Activated CD4-positive, alpha-beta memory T cell treated with anti-CD3 and anti-CD28 coated beads for 36 hours (primary cell): ENCODE measurements at places on chromosomes 12 and 14. TPM values are rescaled to one million over a fixed set of nuclear protein-coding genes. Genes with fewer than 3 reads are reported as not detected.
A peak's percentile ranks its signal among the peaks of the same experiment; 100 is the strongest.

- no peaks in the 10 kb centered on the region for H3K36me3 ChIP-seq
- H3K4me3 ChIP-seq: no peak overlapping the region
- H3K27ac ChIP-seq: no peak overlapping the region
These were observed 233.4 kb downstream of the TMEM132D start for GRCh38 chr12:129670256-129670920.

DNA sequence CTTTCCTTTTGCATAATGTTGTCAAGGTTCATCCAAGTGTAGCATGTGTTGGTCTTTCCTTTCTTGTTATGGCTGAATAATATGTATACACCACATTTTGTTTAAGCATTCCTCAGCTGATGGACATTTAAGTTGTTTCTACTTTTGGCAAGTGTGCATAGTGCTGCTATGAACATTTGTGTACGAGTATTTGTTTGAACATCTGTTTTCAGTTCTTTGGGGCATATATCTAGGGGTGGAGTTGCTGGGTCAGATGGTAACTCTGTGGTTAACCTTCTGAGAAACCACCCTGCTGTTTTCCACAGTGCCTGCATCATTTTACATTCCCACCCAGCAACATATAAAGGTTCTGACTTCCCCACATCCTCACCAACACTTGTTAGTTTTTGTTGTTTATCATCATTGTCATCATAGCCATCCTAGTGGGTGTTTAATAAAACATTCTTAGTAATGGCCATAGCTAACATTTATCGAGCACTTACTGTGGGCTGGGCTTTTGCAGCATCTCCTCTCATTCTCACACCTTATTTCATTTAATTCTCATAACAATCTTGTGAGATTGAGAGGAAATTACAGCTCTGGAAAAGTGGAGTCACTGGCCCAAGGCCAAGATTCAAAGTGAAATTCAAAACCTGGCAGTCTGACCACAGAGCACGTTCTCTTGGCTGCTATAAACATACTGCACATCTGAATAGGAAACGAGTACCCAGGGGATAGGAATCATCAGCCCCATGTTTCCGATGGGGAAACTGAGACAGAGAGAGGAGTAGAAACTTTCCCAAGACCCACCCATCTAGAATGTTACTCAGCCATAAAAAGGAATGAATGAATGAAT is 193.6 kb downstream of the KSR2 start:
- H3K27ac ChIP-seq: no peak overlapping the region
- DNase-seq: peak; percentile 10
- H3K27me3 ChIP-seq: no peaks in the 10 kb centered on the region
- H3K4me3 ChIP-seq: no peak overlapping the region
- no peaks in the 10 kb centered on the region for H3K36me3 ChIP-seq
- H3K4me1 ChIP-seq: no peaks in the 10 kb centered on the region

Gene CD163L1
- not detected for total RNA-seq

DNA sequence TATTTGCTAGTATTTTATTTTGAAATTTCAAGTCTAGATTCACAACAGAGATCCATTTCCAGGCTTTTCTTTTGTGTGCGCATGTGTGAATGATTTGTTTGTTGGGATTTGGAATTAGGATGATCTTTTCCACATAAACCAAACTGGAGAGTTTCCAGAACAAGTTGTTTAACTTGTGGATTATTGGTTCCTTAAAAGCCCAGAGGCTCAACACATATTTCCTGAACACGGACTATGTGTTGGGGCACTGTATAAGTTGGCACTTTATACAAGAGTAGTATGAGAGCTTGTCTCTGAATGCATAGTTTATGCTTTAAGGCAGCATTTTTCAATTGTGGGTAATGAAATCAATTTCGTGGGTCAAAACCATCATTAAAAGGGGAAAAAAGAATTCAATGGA is 67.3 kb upstream of the FUT8 start:
- peaks cover 2% of the 10 kb centered on the region for H3K4me1 ChIP-seq
- DNase-seq: no peak
- H3K27me3 ChIP-seq: no peaks in the 10 kb centered on the region
- H3K4me3 ChIP-seq: no peak overlapping the region
